ENCODE measurements at places on chromosomes 2 and 18. TPM values are rescaled to one million over a fixed set of nuclear protein-coding genes. Genes with fewer than 3 reads are reported as not detected.

DNA sequence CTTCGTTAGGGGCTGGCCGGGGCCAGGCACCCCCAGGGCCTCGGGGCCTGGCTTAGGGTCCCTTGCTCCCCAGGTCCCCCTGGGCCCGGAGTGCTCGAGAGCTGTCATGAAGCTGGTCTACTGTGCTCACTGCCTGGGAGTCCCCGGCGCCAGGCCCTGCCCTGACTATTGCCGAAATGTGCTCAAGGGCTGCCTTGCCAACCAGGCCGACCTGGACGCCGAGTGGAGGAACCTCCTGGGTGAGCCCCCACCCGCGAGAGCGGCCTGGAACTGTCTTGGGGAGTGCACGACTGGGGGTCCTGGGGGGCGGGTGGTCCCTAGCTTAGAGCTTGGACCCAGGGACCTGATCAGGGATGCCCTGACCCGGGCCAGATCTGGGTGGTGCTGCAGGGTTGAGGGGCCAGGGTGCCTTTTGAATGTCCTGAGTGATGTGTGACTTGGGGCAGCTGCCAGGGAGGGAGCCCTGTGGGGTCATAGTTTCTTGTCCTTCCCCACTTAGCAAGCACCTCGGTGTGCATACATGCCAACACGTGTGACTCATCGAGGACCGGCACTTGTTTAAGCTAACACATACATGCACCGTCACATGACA is 27.9 kb downstream of the GPC1 start:
- DNase-seq, result no peak

GRCh38 chr2:233481368-233482142 is 85.0 kb downstream of the USP40 start:
- DNase-seq, result no peak

The TMSB10 gene
- 2,677 TPM for total RNA-seq

- no peak for DNase-seq
These were observed 27.9 kb downstream of the NEMP2 start for GRCh38 chr2:190506666-190507065.

- DNase-seq, result no peak
These were observed 50.0 kb upstream of the MBOAT2 start for GRCh38 chr2:9053534-9053931.

The PLEKHM3 gene
- total RNA-seq, result 6.3 TPM

The SP100 gene
- 48.1 TPM for total RNA-seq

The MYCN gene
- total RNA-seq, result not detected

GRCh38 chr2:235449568-235449967 is 44.3 kb upstream of the AGAP1 start:
- no peak for DNase-seq

DNA sequence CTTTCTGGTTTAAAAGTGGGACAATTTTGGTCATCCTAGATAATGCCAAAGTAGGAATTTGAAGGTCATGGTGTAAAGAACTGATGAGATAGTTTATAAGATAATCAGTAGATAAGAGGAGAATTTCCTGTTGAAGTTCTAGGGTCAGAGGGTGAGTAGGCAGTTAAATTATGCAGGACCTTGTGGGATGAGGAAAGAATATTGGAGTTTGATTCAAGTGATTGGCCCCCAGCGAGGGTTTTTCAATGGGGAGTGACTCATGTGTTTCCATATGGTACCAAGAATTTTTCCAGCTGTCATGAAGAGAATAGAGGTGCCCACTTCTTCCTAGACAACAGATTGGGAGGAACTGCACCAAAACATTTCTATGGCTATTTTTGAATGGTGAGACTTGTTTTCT is 940.2 kb upstream of the ZEB2 start:
- DNase-seq, result no peak

DNA sequence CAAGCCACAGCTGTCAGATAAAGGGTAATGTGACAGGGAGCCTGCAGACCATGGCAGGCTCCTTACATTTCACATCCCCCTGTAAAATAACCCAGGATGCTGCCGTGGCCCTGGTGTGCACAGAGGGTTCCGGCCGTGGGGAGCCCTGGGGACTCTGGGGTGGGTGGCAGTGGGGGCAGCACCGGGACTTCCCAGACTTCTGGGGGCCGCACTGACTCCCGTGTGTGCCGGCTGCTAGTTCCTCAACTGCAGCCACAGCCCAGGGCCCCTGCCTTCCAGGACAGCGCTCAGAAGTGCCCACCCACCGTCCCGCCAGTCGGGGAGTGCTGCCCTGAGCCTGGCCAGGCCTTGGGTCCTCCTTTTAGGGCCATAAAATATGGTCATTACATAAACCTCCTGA is 56.5 kb downstream of the CIB4 start:
- DNase-seq, result no peak

- DNase-seq, result no peak
These were observed 201.3 kb downstream of the TGIF1 start for GRCh38 chr18:3651266-3651665.

DNA sequence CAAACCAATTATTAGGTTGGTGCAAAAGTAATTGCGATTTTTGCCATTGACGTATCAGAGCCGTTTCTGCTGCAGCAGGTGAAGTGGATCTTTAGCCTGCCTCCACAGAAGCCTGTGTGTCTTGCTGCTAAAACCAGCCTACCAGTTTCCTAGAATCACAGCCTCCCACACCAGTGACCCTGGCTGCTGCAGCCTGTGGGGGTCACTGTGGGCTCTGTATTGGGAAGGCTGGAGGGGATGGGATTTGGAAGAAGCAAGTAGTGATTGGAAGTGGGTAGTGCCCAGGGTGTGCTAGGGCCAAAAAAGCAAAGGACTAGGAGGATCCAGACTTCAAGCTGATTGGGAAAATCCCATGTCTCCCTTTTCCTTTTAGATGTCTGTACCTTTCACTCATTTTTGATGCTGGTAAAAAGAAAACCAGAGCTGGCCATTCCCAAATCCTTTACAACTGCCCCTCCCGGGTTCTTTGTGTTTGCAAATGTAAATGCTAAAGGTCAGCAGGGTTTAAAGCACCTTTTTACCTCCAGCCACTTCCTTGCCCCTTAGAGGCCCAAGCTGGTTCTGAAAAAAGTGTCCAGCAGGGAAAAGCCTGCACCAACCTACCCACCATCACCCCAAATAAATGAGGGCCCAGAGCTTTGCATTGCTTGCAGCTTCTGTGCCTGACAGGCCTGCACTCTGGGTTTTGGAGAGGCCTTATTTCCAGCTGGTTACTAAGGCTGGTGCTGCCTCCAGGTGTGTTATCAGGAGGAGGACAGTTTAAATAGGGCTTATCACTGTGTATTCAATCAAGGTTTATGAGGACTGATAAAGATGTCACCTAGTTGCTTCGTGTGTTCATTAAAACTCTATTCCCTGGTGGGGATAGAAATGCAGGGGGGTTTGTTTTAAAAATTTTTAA is 172.0 kb downstream of the MIB1 start:
- DNase-seq, result no peak

- DNase-seq, result no peak
These were observed 22.5 kb upstream of the RAB27B start for GRCh38 chr18:54805571-54806334.

The SFTPB gene
- 13.3 TPM for total RNA-seq

DNA sequence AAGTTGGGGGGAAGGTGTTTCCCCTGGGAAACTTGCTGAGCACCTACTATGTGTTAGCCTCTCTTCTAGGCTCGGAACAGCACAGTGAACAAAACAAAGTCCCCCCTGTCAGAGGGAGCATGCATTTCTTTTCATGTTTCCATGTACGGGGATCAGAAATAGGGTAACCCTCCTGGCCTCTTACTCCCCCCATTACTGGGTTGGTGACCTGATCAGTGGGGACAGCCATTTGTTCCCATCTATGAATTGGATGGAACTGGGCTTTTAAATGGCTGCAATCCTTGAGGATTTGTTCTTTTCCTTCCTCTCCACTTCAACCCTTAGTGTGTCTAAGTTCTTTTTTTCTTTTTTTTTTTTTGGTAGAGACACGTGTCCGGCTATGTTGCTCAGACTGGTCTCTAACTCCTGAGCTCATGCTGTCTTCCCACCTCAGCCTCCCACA is 13.7 kb downstream of the NCL start:
- DNase-seq, result no peak

GRCh38 chr18:49890041-49890440 is 76.7 kb upstream of the ACAA2 start:
- DNase-seq, result no peak

The UXS1 gene
- total RNA-seq, result 45.7 TPM

The HOXD4 gene
- 0.61 TPM for total RNA-seq

The USP40 gene
- total RNA-seq, result 34.9 TPM

The XDH gene
- total RNA-seq, result 0.15 TPM

The UGT1A8 gene
- not detected for total RNA-seq

GRCh38 chr2:236691799-236692167 is 122.2 kb downstream of the ACKR3 start:
- no peak for DNase-seq

The ERFE gene
- total RNA-seq, result 17.3 TPM

DNA sequence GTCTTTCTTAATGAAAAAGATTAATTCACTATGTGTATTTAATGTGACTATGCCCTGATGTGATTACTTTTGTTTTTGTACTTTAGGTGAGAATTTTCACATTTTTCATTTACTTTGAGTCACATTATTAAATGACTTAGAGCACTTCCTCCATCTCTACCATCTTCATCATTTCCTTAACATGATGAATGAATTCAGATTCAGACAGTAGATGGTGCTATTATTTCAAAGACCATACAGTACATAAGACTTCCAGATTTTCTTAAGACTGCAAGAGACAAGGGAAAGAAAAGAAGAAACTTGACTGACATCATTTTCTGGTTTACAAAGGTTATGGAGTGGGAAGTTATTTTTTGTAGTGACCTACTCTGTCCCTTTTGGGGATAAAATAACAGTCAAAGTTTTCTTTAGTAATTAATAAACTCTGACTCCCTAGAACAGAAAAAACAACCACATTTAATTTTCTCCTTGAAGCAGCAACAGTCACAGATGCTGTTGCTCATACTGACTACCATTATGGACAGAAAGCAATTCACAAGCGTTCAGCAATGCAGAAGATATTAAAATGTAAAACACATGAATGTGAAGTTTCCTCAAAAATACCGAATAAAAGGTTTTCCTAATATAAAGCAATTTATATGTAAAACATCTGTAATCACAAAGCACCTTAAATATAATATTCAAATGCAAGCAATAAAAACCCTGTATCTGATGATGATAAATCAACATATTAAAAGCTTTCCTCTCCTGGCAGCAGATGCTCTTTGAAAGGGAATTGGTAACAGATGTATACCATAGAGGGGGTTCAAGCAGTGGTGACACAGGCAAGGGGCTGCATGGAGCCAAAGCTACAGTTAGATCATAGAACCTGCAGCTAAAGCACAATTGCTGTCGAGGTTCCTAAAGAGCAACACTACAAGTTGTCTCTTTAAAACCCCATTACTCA is 1010.9 kb upstream of the NXPH2 start:
- peak; percentile 29 for DNase-seq

- DNase-seq, result no peak
These were observed 598 bp upstream of the CEP68 start for GRCh38 chr2:65055422-65056214.

GRCh38 chr2:229921101-229921891 is 513 bp downstream of the TRIP12 start:
- peak; percentile 22 for DNase-seq

The MROH2A gene
- total RNA-seq, result not detected

DNA sequence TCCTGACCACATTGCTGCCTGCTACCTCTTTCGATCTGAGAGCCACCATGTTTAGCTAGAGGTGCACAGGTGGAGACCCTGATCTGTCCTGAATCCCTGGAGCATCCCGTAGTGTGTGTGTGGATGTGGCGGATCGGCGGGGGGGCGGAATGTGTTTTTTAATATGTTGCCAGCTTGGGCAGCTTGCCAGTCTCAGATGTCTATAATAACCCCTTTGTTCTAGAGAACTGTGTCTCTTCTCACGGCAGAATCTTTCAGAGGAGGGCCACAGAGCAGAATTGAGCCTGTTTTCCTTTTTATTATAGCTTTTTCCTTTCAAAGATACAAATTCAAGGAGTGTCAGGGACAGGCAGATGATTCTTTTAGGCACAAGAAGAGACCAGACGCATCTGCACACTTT is 934.1 kb upstream of the KLHL29 start:
- DNase-seq, result no peak

- DNase-seq, result no peak
These were observed 163.8 kb downstream of the DPP4 start for GRCh38 chr2:161910200-161910599.

The C1D gene
- 21.1 TPM for total RNA-seq

DNA sequence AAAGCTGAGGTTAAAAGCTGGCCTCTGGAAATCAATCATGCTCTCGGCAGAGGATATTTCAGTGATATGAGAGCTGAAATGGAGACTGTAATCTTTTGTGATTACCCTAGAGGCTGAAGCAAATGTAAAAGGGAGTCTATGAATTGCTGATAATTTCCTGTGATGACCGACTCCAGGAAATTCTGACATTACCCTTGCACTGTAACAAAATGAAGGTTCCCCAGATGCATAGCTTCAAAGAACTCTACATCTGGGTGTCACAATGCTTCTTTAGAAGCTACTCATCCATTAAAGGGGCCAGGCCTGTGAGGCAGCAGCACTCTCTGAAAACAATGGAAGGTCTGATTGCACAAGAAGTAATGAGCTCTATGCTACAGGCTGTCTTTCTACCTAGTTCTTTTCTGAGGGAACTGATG is 268.2 kb upstream of the SESTD1 start:
- DNase-seq, result no peak

GRCh38 chr18:79560042-79560860 is 119.4 kb upstream of the CTDP1 start:
- DNase-seq, result no peak

DNA sequence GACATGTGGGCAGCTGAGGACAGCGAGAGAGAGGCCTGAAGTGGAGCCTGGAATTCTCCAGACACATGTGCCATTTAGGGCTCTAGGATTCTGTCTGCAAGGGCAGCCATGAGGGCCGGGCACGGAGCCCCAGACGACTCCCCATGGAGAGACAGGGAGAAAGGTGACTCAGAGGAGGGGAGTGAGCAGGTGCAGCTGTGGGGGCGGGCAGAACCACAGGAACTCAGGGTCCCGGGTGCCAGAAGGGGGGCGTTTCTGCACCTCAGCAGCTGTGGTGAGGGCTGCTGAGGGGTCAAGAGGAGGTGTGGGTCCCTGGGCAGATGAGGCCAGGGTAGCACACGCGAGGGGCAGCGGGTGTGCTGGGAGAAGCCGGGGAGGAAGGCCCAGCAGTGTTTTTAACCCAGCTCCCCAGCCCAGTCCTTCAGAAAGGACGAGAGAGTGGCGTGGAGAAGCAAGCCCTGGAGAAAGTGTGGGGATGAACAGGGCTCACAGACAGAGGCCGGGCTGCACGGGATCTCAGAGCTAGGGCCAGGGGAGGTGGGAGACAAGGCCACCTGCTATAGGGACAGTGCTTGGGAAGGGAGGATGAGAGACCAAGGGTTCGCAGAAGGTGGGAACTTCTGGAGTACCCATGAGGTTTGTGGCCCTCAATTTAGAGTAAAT is 7.6 kb downstream of the GPR17 start:
- DNase-seq, result no peak

The STARD6 gene
- not detected for total RNA-seq

- no peak for DNase-seq
These were observed 81.4 kb upstream of the CABLES1 start for GRCh38 chr18:23053776-23054457.

GRCh38 chr2:77608510-77608909 is 86.3 kb upstream of the LRRTM4 start:
- no peak for DNase-seq

GRCh38 chr2:12773586-12774394 is 57.1 kb downstream of the TRIB2 start:
- no peak for DNase-seq
